ENCODE measurements at places on chromosomes 1 and 21. TPM values are rescaled to one million over a fixed set of nuclear protein-coding genes. Genes with fewer than 3 reads are reported as not detected.

GRCh38 chr1:170175041-170175440 lies 29.3 kb downstream of the NTMT2 start:
- DNase-seq: peak; percentile 29

GRCh38 chr1:177983077-177983476 lies 13.2 kb upstream of the SEC16B start:
- no peak for DNase-seq

DNA sequence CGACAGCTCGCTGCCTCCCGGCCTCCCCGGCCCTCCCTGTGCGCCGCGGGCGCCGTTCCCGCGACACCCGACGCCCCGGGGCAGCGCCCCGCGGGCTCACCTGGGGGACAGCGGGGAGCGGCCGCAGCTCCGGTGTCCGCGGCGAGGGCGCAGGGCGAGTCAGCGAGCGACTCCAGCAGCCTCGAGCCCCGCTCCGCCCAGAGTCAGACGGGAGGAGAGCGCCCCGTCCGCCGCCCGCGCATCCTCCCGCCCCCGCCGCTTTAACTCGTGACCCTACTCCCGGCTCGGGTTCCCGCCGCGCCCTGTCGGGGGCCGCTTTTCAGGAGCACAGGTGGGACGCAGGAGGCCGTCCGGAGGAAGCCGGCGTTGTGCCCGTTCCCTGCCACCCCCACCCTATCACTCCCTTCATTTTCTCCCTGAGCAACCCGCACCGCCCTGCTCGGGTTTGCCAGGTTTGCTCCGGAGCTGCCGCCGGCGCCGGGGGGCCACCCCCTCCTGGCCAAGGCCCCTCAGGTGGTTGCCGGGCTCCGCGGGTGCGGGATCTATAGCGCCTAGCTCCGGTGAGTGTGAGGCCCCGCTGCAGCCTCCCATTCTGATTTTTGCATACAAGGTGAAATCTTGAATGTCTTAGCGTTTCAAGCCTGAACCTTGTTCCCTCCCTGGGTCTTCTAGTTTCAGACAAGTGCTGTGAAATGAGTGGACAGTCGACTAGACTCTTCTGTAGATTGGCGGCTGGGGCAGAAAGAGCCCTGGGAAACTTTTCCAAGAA lies at the start of gene MCOLN3:
MCOLN3 (minus strand) TSS at position 205 of the 769 bp plus-strand sequence. CDS start 3,140 bp downstream, outside the sequence.
- DNase-seq: peak; percentile 18

DNA sequence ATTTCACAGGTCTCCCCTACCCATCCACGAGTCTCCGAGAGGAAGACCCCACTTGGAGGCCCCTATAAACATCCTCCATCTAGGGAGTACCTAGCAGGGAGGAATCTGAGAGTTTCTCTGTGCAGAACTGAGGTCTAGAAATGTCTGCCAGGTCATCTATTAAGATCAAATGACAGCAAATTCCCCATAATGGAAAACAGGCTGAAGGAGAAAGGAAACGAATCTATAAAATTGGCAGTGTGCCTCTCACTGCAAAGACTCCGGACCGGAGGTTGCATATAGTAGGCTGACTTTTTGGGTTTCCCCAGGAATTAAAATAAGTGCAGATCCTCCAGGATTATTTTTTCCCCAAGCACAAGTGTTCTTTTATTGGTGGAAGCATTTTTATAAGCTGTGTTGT lies 57.7 kb downstream of the NMNAT2 start:
- DNase-seq: no peak

GRCh38 chr1:181392613-181393220 lies 90.6 kb upstream of the CACNA1E start:
- peak; percentile 38 for DNase-seq

DNA sequence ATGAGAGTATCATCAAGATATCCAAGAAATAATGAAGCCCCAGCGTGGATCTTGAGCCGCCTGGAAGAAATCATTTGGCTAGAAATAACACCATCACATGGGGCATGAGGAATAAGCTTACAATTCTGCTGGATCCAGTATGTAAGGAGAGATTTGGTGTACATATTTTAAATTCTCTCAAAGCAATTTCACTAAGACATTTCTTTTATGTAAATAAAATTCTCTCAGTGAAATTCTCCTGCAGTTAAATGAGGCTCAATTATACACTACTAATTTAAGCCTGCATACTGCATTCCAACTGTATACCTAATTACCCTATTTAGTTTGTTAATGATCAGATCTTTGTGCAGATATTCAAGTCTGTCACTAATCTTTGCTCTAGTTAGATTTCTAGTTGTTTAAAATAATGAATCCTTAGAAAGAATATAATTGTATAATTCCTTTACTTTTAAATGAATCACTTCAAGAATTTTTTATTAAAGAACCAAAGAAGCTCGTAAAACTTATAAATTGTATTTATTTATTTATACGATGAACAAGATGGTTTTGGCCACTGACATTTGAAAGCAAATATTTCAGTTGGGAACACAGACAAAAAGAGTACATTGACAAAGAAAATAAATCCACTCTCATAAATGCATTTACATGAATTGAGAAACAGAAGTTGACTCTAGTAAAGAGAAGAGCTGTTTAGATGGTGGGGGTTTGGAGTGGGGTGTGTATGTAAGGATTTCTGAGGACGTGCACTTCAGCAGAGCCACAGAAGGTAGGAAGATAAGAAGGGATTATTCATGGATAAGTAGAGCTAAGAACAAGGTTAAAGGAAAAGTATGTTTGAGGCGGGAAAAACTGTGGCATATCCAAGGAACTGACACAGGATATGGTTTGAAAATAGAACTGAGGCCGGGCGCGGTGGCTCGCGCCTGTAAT lies 466.8 kb downstream of the DSCAM start:
- no peak for DNase-seq

GRCh38 chr1:176691251-176692228 lies 228.6 kb downstream of the PAPPA2 start:
- DNase-seq: peak; percentile 54

GRCh38 chr1:22717037-22717760 lies 6.6 kb downstream of the EPHB2 start:
- DNase-seq: no peak

DNA sequence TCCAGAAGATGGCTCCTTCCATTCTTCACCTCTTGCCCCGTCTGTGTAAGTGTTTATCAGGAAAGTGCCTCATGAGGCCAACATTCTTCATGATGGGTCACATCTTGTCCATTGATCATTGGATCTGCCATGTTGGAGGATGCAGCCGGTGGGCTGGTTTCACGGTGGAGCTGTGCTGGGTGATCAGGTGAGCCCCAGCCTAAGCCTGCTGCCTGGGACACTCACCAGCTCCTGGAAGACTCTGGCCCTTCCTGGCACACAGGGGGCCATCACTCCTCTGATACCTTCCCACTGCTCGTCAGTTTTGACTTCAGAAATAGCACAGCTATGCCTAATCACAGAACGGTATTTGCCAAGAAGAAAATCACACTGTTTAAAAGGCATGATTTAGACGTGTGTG lies 38.3 kb downstream of the UBASH3A start:
- DNase-seq: no peak

- DNase-seq: no peak
These were observed 686 bp downstream of the KMO start for GRCh38 chr1:241532864-241533263.

DNA sequence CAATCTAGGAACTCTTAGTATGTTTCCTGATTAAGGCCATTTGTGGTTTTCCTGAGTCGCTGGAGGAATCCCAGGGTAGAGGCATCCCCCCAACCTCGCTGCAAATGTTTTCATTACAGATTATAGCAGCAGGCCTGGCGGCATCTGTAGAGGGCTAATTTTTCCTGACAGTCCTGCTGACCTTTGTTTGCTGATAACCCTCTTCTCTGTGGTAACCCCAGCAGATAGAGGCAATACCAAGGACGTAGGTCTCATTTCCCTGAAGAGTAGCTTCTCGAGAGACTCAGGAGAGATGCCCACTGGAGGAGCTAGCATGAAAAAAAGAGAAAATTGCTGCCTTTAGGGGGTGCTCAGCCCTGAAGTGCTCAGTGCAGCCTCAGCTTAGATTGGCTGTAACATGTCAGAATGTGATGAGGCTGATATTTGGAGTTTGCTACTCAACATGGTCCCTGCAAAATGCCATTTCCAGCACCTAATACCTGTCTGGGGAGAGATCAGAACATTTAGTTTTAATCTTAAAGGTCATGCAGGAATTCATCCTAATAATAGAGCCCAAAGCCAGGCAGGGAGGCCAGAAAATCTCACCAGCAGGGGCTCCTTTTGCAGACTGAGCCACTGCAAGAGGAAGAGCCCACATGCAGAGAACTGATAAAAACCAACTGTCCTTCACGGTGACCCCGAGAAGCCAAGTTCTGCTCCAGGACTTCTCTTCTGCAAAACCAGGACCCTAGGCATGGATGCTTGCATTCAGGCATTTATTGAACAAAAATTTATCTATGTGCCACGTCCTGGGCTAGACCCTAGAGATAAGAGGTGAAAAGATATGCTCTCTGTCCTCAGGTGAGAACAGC lies 184.5 kb downstream of the KAZN start:
- no peak for DNase-seq

DNA sequence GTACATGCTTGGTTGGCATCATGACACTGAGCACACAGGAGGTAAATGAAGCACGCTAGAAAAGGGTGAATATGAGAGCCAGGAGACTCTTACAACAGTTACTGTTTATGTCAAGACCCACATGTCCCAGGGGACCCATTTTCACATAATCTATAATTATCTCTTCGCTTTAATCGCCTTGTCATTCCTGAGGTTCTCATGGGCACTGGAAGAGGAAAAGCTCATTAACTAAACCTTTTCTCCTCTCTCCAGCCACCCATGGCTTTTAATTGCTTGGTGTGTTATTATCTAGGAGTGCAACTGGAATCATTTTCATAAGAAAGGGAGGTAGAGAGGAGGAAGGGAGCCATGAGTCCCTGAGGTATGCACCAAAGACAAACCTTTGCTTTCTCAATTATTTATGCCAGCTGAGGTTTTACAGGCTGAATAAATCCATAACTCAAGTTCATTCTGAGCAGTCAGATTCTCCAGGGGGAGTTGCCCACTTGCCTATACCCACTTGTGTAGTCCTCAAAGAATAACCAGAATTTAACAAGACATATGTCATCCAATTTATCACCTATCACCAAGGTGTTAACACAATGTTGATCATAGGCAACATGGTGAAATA lies 77.4 kb downstream of the ACBD6 start:
- no peak for DNase-seq

DNA sequence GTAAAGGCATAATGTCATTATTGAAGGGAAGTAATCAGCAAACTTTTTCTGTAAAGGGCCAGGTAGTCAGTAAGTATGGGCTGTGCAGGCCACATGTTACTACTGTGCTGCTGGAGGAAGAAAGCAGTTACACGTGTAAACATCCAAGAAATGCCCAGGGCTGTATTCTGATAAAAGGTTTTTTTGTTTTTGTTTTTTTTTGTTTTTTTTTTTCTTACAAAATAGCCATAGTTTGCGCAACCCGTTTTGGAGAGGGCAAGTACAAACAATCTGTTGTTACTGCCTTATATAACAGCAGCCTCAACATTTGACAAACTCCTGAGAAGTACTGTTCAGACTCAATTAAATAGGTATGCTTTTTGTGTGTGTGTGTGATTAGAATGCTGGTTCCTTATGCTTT lies 26.7 kb upstream of the MTMR11 start:
- DNase-seq: peak; percentile 17

DNA sequence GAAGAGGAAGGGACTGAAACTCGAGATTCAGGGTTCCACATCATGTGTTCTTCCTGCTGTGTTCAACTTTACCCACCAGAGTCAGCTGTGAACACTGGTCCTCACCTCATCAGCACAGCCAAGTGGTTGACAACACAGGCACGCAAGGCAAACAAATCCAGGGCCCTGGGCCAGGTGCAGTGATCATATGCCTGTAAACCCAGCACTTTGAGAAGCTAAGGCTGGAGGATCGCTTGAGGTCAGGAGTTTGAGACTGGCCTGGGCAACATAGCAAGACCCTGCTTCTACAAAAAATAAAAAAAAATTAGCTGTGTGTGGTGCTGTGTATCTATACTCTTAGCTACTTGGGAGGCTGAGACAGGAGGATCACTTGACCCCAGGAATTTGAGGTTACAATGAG lies 8.4 kb upstream of the XKR8 start:
- no peak for DNase-seq

DNA sequence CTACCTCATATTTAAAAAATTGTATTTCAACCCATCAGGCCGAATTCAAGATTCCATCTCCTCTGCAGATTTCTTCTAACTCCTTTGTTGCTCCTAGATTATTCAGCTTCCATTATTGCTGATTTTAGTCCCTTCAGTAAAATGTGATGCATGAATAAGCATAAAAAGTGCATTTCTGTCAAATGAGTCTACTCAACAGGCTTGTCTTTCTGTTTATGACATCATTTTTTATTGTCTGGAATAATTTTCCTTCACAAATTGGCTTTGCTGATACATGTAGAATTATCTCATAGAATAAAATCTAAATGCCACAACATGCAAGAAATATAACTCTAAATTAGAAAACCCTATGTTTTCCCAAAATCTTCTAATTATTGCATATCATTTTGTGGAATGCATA lies 1.6 kb upstream of the OR2M5 start:
- DNase-seq: no peak

Gene CRYAA
- not detected for total RNA-seq

Gene OR2T11
- total RNA-seq: not detected

Gene DUSP23
- total RNA-seq: 72.7 TPM

Gene AKR7A3
- 0.26 TPM for total RNA-seq

Gene MX1
- 2.2 TPM for total RNA-seq

Gene NID1
- 0.13 TPM for total RNA-seq

Gene PTPN7
- total RNA-seq: not detected
